Right renal cortex interstitium (tissue), 3 donors: ENCODE measurements at places on chromosomes 1 and 21. TPM values are rescaled to one million over a fixed set of nuclear protein-coding genes. Genes with fewer than 3 reads are reported as not detected.

DNA sequence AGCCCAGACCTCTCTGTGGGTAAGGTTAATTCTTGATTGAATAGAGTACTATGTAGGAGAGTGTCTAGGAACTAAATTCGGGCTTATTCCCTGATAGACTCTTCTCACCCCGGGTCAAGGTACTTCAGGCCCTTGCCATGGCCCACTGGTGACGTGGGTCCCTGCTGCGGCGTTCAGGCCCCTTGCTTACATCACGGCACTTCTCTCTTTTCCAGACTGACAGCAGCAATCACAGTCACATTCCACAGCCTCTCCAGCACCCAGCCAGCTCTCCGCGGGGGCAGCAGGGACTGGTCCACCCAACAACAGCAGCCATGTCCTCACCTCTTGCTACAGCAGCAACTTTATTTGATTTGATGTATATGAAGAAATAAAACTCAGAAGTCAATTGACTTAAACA is 401.2 kb upstream of the VAMP3 start:
- no peak for DNase-seq

Gene OR2W3
- 0.50 TPM for polyA plus RNA-seq

Gene WDR77
- polyA plus RNA-seq, result 45.4 TPM

- no peak for DNase-seq
Measured at GRCh38 chr1:212945463-212946160, 4.7 kb upstream of the VASH2 start.

DNA sequence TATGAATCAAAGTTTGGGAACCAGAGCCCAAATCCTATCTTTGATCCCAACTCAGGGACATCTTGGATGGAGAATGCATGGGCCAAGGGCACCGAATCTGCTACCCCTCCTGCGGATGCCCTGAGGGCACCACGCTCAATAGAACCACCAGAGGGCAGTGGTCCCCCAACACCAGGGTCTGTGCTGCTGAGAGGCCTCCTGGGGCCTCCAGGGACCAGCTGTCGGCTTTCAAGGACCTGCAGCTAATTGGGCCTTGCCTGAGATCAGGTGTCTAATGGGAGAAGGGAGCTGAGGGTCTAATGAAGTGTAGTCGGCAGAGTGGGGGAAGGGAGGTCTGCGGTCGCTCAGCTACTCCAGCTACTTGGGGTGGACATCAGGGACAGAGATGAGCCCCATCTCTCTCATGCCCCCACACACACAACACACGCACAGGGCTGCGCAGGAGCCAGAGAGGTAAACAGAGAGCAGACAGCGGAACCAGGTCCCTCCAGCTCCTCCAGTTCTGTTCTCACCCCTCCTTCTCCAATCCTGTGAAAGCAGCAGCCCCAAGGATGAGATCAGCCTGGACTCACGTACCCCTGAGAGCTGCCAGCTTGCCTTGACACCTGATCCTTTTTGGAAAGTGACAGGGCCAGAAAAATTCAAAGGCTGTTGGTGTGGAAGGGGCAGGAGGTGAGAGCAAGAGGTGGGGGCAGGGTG is 34.9 kb upstream of the PPP1R15B start:
- peak; percentile 57 for DNase-seq

GRCh38 chr1:203629507-203630082 is 3.0 kb downstream of the ATP2B4 start:
- DNase-seq, result no peak

- DNase-seq, result no peak
Measured at GRCh38 chr1:35539073-35539823, 18.0 kb downstream of the KIAA0319L start.

Gene RNF11
- 139 TPM for polyA plus RNA-seq

Gene DRAM2
- polyA plus RNA-seq, result 79.7 TPM

GRCh38 chr1:20684651-20685050 is 23.5 kb upstream of the DDOST start:
- DNase-seq, result no peak

- no peak for DNase-seq
Measured at GRCh38 chr1:52474807-52475206, 70.4 kb downstream of the PRPF38A start.

DNA sequence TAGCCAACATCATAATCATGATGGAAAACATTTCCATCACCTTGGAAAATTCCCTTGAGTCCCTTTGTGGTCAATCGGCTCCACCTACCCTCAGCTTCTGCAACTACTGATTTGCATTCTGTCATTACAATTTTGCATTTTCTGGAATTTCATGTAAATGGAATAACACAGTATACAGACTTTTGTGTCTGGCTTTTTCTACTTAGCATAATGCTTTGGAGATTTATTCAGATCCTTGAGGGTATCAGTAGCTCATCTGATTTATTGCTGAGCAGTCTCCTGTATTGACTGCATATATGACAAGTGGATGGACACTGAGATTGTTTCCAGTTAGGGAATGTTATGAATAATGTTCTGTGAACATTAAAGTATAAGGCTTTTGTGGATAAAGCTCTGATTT is 358.3 kb downstream of the USP25 start:
- no peak for DNase-seq

Gene CD52
- 5.3 TPM for polyA plus RNA-seq

GRCh38 chr1:162035241-162035640 is 11.6 kb upstream of the OLFML2B start:
- DNase-seq, result no peak

Gene TEDDM1
- 0.08 TPM for polyA plus RNA-seq

- no peak for DNase-seq
Measured at GRCh38 chr1:231885209-231885854, 258.7 kb downstream of the DISC1 start.

DNA sequence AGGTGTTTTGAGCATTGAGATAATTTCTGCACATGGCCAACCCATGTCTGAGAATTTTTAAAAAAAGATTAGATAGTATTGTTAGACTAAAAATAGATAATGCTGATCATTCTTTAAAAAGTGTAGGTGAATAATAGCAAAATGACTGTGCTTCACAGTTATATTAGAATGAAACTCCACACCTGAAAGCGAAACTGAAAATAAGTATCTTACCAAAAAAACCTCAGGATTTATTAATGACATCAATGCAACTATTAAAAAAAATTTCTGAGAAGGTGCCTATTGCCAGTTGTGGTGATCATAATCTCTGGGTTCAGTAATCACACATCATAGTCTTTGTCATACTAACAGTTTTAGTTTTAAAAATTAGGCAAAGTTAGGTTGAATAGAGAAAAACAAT is 36.5 kb downstream of the PLA2G4A start:
- DNase-seq, result no peak

DNA sequence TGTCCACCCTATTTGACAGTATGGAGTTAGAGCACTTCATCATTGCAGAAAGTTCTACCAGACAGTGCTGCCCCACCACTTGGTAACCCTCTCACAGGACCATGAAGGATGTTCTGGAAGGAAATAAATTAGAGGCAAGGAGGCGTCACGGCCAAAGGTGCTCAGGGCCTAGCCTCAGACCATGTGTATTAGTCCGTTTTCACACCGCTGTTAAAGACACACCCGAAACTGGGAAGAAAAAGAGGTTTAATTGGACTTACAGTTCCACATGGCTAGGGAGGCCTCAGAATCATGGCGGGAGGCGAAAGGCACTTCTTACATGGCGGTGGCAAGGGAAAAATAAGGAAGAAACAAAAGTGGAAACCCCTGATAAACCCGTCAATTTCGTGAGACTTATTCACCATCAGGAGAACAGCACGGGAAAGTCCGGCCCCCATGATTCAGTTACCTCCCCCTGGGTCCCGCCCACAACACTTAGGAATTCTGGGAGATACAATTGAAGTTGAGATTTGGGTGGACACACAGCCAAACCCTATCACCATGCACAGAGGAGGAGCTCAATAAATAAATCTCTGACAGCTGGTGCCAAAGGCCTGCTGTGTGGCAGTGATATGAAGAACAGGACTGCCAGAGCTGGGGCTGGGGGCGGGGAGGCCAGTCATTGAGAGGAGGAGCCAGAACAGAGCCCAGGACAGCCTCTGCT is 75.8 kb downstream of the FHAD1 start:
- no peak for DNase-seq

- DNase-seq, result no peak
Measured at GRCh38 chr1:230143534-230143933, 76.5 kb downstream of the GALNT2 start.

- no peak for DNase-seq
Measured at GRCh38 chr1:111804776-111805175, 49.1 kb downstream of the DDX20 start.

DNA sequence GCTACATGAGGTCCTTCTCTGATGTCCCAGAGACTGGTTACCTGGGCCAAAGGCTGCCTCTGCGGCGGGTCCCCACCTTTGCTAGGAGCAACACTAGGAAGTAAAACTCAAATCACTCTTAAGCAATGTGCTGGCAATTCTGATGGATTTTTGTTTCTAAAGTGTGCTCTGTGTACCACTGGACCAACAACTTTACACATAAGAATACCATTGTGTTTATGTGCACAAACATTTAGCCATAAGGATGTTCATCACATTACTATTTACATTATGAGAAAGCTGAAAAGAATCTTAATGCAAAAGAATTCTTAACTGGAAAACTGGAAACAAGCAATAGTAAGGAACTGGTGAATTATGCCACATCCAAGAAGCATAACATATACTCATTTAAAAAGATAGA is 38.6 kb downstream of the SSBP3 start:
- no peak for DNase-seq
